HepG2 (cell line): ENCODE measurements at places on chromosomes 4 and X. TPM values are rescaled to one million over a fixed set of nuclear protein-coding genes. Genes with fewer than 3 reads are reported as not detected.

SHROOM2 gene
- polyA plus RNA-seq: 0.92 and 0.97 TPM in 2 replicates

EDA2R gene
- 10.9 and 12.0 TPM in 2 replicates for polyA plus RNA-seq

DNA sequence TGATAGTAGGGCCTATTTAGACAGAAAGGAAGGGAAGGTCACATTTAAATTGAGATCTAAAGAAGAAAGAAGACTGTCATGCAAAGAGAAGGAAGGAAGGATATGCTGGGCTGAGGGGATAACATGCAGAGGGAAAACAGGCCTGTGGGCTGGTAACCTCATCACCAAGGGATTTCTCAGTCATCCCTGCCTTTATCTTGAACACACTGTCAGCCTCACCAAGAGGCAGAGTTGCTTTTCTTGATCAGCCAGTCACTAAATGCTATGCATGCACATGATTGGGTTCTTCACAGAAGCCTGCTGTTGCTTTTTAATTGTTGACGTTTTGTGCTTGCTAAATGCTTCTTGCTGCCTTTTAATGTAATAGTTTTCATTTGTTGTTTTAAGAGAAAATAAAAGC is 113.0 kb downstream of the ARHGAP24 start:
- H3K36me3 ChIP-seq: no peaks in the 10 kb centered on the region
- no peaks in the 10 kb centered on the region for H3K4me1 ChIP-seq
- H3K27me3 ChIP-seq: no peaks in the 10 kb centered on the region
- no peak for DNase-seq

DNA sequence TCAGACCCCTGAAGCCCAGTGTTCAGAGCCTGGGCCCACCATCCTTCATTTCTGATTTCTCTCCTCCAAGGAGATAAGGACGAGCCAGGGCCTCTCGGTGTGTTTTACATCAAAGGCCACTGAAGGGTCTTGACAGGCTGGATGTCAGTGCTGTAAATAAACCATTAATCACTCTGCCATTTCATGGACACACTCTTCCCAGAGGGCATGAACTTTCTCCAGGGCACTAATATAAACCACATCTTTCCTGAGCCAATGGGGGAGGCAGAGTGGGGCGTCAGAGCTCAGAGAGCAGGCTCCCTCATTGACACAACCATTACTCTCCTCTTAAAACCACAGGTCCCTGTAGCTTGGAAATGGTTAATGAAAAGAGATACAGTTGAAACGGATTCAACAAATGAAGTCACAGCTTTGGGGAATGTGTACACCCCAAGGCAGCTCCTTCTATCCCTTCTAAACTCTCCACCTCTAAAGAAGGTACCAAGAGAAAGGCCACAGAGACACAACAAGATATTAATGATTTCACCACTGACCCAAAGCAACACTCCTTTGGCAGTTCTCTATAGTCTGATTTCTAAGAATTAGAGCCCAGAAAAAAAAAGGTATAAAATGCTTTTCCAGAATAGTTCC is 200.6 kb downstream of the CHIC2 start:
- no peak overlapping the region for H3K4me3 ChIP-seq
- DNase-seq: no peak
- H3K27me3 ChIP-seq: no peaks in the 10 kb centered on the region
- H3K4me1 ChIP-seq: no peaks in the 10 kb centered on the region
- H3K27ac ChIP-seq: no peak overlapping the region

GRCh38 chr4:175066923-175067627 is 148.9 kb downstream of the ADAM29 start:
- H3K36me3 ChIP-seq: no peaks in the 10 kb centered on the region
- H3K4me3 ChIP-seq: no peak overlapping the region
- no peak for DNase-seq
- H3K27me3 ChIP-seq: no peaks in the 10 kb centered on the region

DNA sequence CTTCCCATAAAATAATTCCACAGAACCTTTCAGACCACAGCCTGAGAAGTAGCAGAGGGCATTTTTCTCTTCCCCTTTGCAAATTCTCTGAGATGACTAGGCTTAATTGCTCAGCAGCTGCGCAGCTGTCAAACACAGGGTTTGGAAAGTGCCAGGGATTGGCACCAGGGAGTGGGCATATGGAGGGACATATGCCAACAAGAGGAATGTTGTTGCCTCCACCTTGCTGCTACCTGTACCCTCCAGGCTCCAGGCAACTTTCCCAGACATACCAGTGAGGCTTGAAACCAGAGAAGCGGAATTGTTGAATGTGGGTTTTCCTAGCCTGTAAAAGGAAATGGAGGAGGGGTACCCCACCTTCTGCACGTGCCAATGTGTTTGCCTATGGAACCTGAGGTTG is 256.2 kb upstream of the GPR101 start:
- no peak for DNase-seq
- no peaks in the 10 kb centered on the region for H3K27me3 ChIP-seq
- H3K4me1 ChIP-seq: no peaks in the 10 kb centered on the region
- H3K4me3 ChIP-seq: no peak overlapping the region

DNA sequence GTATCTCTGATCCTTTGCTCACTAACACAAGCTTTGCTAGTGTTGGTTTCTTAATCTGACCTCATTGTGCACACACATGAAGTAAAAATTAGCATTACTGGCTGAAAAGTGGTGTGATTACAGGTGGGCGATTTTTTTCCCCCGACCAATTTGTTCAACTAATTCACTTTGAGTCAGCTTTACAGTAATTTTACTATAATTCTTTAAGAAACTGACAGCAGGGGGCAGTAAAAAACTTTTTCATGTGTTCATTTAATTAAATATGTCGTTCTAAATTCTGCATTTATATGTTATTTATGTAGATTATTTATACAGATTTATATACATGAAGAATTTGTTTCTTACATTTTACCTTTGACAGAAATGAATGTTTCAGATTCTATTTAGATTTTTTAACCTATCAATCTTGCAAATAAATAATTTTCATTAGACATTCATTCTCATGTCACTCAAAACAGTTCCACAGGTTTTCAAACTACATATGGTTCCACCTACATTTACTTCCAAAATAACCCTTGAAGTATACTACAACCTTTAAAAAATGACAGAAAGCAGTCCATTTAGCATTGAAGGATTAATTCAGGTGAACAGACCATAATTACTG is 17.5 kb downstream of the PALLD start:
- H3K4me3 ChIP-seq: no peak overlapping the region
- peak; percentile 5 for DNase-seq
- no peaks in the 10 kb centered on the region for H3K36me3 ChIP-seq
- H3K27ac ChIP-seq: no peak overlapping the region
- H3K27me3 ChIP-seq: no peaks in the 10 kb centered on the region

DNA sequence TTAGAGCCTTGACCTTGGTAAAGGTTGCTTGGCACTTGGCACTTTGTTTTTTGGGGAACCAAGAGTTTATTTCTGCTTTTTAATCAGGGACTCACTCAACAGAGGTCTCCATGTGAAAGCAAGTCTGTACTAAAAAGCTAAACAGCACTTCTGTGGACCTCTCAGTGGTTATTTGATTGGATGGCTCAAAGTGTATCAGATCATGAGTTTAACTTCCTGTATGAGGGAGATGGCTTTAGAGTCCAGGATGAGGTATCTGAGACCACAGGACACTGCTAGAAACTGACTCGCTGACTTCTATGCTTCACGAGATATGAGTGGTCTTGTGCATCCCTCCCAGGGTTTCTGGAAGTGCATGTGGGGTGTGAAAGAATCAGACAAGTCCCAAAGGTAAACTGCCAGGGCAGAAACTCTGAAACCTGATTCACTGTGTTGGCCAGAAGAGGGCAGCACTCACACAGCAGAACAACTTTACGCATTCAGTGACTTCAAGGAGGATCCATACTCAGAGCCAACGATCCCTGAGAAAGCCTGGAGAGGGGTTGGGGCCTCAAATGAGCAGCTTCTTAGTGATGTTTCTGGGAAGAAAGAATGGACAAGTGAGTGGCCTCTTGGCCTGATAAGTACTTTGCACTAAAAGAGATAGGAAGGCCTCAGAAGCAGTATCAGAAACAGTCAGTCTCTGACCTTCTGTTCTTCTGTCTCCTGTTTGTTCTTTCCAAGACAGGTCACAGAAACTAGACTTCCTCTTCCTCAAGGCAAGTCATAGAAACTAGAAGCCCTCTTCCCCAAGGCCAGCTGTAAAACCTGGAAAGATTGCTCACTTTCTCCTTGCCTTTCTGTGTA is 220.3 kb upstream of the CXCL13 start:
- H3K27me3 ChIP-seq: no peaks in the 10 kb centered on the region
- H3K27ac ChIP-seq: no peak overlapping the region
- peak; percentile 41 for DNase-seq
- no peaks in the 10 kb centered on the region for H3K4me1 ChIP-seq
- no peaks in the 10 kb centered on the region for H3K36me3 ChIP-seq
- H3K4me3 ChIP-seq: no peak overlapping the region

- no peak overlapping the region for H3K27ac ChIP-seq
- no peak overlapping the region for H3K4me3 ChIP-seq
- H3K27me3 ChIP-seq: no peaks in the 10 kb centered on the region
- H3K4me1 ChIP-seq: no peaks in the 10 kb centered on the region
Observed at GRCh38 chrX:45954026-45954425, 591.2 kb downstream of the ZNF674 start.

PCDH19 gene
- polyA plus RNA-seq: 0.09 and 0.24 TPM in 2 replicates

GRCh38 chr4:141891260-141892120 is 255.1 kb downstream of the IL15 start:
- no peak for DNase-seq
- no peak overlapping the region for H3K27ac ChIP-seq
- no peaks in the 10 kb centered on the region for H3K4me1 ChIP-seq

GRCh38 chr4:13378973-13379759 is 105.0 kb downstream of the RAB28 start:
- no peak overlapping the region for H3K4me3 ChIP-seq
- DNase-seq: no peak
- H3K27me3 ChIP-seq: no peaks in the 10 kb centered on the region
- H3K27ac ChIP-seq: no peak overlapping the region
- no peaks in the 10 kb centered on the region for H3K4me1 ChIP-seq

DNA sequence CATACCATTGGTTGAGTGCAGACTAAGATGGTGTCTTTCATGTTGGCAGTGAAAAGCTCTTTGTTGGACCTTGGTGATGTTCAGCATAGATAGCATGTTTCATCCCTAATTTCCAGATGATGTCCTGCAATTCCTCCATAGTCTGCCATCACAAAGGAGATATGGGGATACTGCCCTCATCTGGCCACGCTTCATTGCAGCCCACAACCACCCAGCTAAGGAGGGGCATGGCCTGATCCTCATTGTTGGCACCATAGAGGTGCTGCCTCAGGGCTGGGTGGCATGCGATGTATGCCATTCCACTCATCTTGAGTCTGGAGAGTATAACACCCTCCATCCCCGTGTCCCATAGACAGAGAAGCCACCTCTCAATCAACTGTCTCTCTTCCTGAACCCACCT is 31.5 kb upstream of the NUDT6 start:
- no peak for DNase-seq
- H3K36me3 ChIP-seq: peaks cover 43% of the 10 kb centered on the region
- no peaks in the 10 kb centered on the region for H3K4me1 ChIP-seq
- H3K27ac ChIP-seq: no peak overlapping the region
- H3K4me3 ChIP-seq: no peak overlapping the region

DNA sequence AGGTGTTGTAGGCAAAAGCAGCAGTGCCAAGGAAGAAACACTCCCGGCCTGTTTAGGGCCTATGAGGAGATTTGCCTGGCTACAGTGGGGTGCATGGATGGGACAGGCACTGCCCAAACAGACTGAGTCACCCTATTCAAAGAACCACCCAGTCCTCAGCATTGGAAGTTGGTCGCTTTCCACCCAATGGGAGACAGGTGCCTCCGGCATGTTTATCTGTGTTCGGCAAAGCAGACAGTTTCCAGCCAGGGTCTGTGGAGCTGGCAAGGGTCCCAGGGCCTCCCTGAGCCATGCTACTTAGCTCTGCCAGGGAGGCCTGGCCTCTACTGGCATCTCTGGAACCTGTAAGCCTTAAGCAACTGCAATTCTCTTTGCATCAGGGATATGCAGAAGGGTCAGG is 165.1 kb upstream of the ATP6AP2 start:
- no peaks in the 10 kb centered on the region for H3K27me3 ChIP-seq
- no peaks in the 10 kb centered on the region for H3K36me3 ChIP-seq
- DNase-seq: no peak
- no peak overlapping the region for H3K4me3 ChIP-seq
- H3K27ac ChIP-seq: no peak overlapping the region
- H3K4me1 ChIP-seq: peaks cover 9% of the 10 kb centered on the region; the same call in 1 of the 2 replicates
